ENCODE measurements at places on chromosomes 1 and 21.

- no peaks in the 10 kb centered on the region for H3K27me3 ChIP-seq
- H3K4me3 ChIP-seq: no peak overlapping the region
These were observed 11.9 kb downstream of the PIGV start for GRCh38 chr1:26799479-26800142.

- no peaks in the 10 kb centered on the region for H3K27me3 ChIP-seq
- no peak overlapping the region for H3K27ac ChIP-seq
- no peaks in the 10 kb centered on the region for H3K4me1 ChIP-seq
- H3K36me3 ChIP-seq: no peaks in the 10 kb centered on the region
- no peak overlapping the region for H3K4me3 ChIP-seq
These were observed 867.4 kb downstream of the KCNT2 start for GRCh38 chr1:195740862-195741261.

DNA sequence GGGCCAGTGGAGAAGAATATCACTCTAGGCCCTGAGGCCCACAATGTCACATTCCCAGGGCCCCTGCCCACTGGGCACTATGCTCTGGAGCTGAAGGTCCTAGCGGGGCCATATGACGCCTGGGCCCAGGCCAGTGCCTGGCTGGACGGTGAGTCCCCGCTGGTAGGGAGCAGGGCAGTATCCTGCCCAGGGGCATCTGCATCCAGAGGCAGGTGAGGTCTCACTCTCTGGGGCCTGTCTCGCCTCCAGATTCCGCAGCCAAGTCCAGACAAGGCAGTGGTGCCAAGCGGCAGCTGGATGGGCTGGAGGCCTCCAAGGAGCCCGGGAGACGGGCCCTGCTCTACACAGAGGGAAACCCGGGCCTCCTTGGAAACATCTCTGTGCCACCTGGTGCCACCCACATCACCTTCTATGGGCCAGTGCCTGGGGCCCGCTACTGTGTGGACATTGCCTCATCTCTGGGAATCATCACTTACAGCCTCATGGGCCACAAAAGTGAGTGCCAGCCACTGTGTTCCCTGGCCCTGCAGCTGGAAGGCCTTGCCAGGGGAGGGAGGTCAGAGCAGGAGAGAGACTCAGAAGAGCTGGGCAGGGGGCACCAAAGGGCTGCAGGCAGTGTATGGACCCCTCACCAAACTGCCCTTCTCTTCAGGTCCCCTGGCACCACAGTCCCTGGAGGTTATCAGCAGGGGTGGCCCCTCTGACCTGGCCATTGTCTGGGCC, 11.1 kb upstream of the PTPN7 start:
- H3K27ac ChIP-seq: no peak overlapping the region
- no peak for DNase-seq
- H3K4me3 ChIP-seq: no peak overlapping the region
- H3K4me1 ChIP-seq: peaks cover 15% of the 10 kb centered on the region
- no peaks in the 10 kb centered on the region for H3K36me3 ChIP-seq
- H3K27me3 ChIP-seq: peaks cover 1% of the 10 kb centered on the region

DNA sequence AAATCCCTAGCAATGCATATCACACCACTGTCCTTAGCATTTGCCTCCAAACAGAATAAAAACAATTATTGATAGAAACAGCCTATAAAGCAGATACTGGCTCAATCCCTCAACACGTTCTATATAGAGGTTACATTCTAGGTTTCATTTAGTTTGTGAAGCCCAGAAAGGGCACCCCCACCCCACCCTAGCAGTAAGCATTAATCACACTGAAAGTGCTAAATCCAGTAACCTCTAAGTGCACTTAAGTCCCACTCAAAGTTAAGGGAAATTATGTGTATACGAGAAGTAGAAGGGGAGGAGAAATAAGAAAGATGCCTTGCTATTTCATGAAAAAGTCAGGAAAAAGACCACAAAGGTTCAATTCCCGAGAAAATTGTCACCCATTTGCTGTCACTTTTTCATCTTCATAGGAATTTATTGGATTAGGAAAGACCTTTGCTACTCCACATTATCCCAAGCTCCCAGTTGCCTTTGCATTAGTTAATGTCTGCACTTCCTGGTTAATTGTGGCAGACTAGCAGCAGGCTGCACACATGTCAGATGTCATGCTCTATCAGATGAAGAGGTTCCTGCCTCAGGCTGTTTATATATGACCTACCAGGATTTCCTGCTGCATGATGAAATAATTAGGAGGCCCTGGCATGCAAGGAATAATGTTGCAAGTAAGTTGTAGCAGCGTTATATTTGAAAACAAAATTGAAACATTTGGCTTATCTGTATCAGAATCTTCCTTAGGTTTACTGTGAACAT, 54.5 kb upstream of the LHX8 start:
- no peaks in the 10 kb centered on the region for H3K27me3 ChIP-seq
- H3K4me1 ChIP-seq: no peaks in the 10 kb centered on the region
- no peak overlapping the region for H3K27ac ChIP-seq

DNA sequence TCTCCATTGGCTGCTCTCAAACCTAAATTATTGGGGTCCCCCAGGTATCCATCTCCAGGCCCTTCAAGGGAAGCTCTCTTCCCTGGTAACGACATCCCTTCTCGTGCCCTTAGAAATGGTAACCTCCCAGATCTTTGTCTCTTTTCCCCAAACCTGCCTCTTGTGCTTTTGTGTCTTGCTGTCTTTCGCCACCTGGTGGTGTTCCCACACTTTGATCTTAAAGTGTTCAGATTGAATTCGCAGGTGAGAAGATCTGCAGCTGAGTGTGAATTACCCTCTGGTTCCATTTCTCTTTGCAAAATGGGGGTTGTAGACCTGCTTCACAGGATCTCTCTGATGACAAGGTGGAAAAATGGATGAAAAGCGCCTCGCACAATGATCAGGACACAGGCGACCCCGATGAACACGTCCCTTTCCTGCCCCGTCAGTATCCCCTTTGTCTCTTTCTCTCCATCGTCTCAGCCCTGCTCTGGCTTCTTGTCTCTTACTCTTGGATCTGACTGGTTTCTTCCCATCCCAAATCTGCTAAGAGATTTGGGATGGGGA, 53.1 kb downstream of the DOP1B start:
- peaks cover 7% of the 10 kb centered on the region for H3K36me3 ChIP-seq
- H3K27ac ChIP-seq: no peak overlapping the region
- H3K4me1 ChIP-seq: peaks cover 3% of the 10 kb centered on the region
- peak; percentile 52 for DNase-seq
- no peak overlapping the region for H3K4me3 ChIP-seq
- no peaks in the 10 kb centered on the region for H3K27me3 ChIP-seq

DNA sequence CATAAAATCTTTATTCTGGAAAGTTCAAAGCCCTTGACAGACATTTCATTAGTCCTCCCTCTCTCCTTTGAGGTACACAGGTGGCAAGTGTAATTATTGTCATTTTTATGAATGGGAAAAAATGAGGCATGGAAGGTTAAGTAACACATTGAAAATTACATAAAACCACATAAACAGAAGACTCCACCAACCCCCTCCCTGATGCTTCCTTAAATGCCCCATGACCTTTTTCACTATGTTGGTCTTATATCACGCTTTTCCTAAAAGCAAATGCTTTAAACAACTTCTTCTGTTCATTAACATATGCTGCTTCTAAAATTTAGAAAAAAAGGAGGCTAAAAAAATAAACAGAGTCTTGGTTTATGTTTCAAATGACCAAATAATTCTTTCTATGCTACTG, 648.4 kb downstream of the PTPRC start:
- H3K4me1 ChIP-seq: no peaks in the 10 kb centered on the region
- no peak for DNase-seq
- no peak overlapping the region for H3K4me3 ChIP-seq
- H3K27me3 ChIP-seq: no peaks in the 10 kb centered on the region
- H3K27ac ChIP-seq: no peak overlapping the region

GRCh38 chr1:24930260-24931145, at the start of gene RUNX3:
RUNX3 (minus strand) TSS chr1:24930276; CDS start chr1:24929868, 408 bp downstream.
- peak within 1 kb of the TSS; percentile 30 for H3K4me3 ChIP-seq
- peak; percentile 59 for DNase-seq
- peaks cover 94% of the 10 kb centered on the region for H3K27me3 ChIP-seq
- H3K27ac ChIP-seq: peak within 1 kb of the TSS; percentile 13

DNA sequence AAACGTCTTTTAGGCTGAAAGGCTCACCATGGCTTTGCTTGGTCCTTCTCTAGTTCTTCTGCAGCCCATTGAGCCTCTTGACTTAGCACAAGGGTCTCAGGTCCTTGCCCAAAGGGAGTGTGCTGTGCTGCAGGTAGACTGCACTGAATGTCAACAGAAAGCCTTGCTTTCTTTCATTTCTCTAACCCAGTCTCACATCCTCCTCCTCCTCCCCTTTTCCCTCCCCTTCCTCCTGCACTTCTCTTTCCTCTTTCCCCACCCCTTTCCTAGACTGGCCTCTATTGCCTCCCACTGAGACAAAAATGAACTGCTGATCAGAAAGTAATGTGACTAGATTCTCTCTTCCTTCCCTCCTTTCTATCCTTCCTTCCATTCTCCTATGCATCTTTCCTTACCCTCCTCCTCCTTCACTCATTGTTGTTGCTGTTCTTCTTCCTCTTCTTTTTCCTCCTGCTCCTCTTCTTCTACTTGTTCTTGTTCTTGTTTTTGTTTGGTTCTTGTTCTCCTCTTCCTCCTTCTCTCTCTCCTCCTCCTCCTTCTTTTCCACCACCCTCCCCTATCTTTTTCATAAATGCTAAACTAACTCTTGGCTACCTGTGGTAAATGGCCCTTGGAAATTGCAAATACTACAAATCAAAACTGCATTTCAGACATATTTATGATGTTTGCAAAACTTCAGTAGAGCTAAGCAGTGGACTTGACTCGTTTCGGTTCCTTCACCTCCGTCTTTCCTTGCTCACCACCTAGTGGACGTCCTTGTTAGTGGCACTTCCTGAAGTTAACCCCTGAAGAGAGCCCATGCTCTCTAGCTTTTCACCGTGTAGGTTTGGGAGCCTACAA, at the start of gene SELL:
SELL (minus strand) TSS at position 152 of the 840 bp plus-strand sequence; CDS start at position 30, 122 bp downstream.
- no peak within 1 kb of the TSS for H3K27ac ChIP-seq
- H3K36me3 ChIP-seq: no peaks in the 10 kb centered on the region
- H3K4me1 ChIP-seq: no peaks in the 10 kb centered on the region
- peaks cover 3% of the 10 kb centered on the region for H3K27me3 ChIP-seq

GRCh38 chr1:169102567-169102966, 3.9 kb upstream of the ATP1B1 start:
- no peaks in the 10 kb centered on the region for H3K36me3 ChIP-seq
- peaks cover 20% of the 10 kb centered on the region for H3K4me1 ChIP-seq
- H3K4me3 ChIP-seq: no peak overlapping the region
- H3K27ac ChIP-seq: no peak overlapping the region
- peak; percentile 67 for DNase-seq
- H3K27me3 ChIP-seq: peaks cover 19% of the 10 kb centered on the region

DNA sequence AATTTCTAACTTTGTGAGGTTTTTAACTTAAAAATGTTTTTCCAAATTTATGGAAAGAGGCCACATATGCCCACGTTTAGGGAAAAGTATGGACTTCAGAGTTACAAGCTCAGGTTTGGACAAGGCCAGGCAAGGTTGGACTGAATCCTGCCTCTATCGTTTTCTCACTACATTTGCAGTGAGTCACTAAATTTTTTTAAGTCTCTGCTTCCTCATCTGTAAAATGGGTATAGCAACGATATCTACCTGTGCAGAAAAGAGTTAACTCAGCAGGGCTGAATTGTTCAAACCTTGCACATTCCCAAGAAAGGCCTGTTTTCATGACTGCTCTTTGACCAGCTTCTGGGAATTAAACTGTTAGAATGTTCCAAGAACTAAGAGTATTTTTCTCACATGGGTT, 159.1 kb downstream of the LTN1 start:
- no peak overlapping the region for H3K4me3 ChIP-seq
- H3K27me3 ChIP-seq: no peaks in the 10 kb centered on the region
- no peak for DNase-seq
- H3K4me1 ChIP-seq: no peaks in the 10 kb centered on the region

DNA sequence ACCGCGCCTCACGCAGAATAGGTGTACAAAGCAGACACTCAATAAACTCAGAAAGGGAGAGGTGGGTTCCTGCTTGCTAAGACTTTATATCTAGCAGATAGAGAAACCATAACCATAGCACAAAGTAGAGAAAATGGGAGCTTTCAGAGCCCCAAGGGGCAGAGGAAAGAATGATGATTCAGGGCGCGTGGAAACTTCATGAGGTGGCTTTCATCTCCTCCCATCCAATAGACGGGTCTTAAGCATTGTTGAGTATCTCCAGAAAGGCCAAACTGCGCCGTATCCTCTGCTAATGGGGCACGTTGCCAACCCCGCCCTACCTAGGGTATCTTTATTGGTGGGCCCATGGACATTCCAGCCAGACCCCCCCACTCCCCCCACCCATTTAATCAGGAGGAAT, 778 bp upstream of the MIXL1 start:
- no peak for DNase-seq
- no peak overlapping the region for H3K4me3 ChIP-seq
- no peaks in the 10 kb centered on the region for H3K36me3 ChIP-seq
- peaks cover 10% of the 10 kb centered on the region for H3K4me1 ChIP-seq
- no peak overlapping the region for H3K27ac ChIP-seq

DNA sequence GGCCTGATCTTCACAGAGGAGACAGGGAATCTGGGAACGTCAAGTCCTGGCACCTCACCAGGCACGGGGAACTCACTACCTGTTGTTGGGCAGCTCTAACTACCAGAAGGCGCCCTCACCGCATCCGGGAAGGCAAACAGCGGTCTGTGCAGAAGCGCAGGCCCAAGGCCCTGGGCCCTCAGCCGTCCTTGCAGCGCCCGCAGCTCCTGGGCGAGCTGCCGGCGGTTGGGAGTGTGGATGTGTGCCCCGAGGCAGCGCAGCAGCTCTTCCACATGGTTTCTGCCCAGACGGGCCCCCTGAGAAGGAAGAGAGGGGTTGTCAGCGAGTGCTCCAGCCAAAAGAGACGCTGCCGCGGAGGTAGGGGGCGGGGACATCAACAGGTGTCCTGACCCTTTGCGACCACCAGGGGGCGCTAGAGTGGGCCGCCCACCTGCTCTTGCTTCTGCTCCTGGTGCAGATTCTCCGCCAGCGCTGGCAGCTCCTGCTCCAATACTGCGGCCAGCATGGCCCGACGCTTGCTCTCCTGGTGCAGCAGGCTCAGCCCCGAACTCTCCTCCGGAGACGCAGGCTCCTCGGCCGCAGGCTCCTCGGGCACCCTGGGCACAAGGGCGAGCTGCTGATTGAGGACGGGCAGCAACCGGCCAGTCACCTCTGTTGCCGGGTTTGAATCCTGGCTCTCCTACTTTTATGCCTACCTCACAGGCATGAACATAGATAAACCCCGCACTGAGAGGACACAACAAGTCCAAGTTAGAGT, 9.3 kb downstream of the MAP3K6 start:
- H3K4me3 ChIP-seq: peak overlapping the region; percentile 13
- H3K27me3 ChIP-seq: peaks cover 21% of the 10 kb centered on the region
- H3K4me1 ChIP-seq: peaks cover 22% of the 10 kb centered on the region
- H3K27ac ChIP-seq: no peak overlapping the region

GRCh38 chr1:17570228-17570627, 30.7 kb downstream of the ARHGEF10L start:
- H3K36me3 ChIP-seq: no peaks in the 10 kb centered on the region
- H3K4me3 ChIP-seq: no peak overlapping the region
- H3K4me1 ChIP-seq: peaks cover 78% of the 10 kb centered on the region
- peak overlapping the region; percentile 93 for H3K27ac ChIP-seq
- H3K27me3 ChIP-seq: no peaks in the 10 kb centered on the region

- no peaks in the 10 kb centered on the region for H3K4me1 ChIP-seq
- H3K27me3 ChIP-seq: no peaks in the 10 kb centered on the region
- no peaks in the 10 kb centered on the region for H3K36me3 ChIP-seq
- no peak overlapping the region for H3K27ac ChIP-seq
- DNase-seq: no peak
These were observed 51.8 kb upstream of the PDE9A start for GRCh38 chr21:42601656-42602055.

- DNase-seq: no peak
- peaks cover 35% of the 10 kb centered on the region for H3K4me1 ChIP-seq
- no peak overlapping the region for H3K27ac ChIP-seq
- H3K27me3 ChIP-seq: no peaks in the 10 kb centered on the region
- H3K36me3 ChIP-seq: no peaks in the 10 kb centered on the region
- H3K4me3 ChIP-seq: no peak overlapping the region
These were observed 2.0 kb downstream of the CFAP45 start for GRCh38 chr1:159897962-159898361.
